ENCODE measurements at places on chromosomes 5 and 9.

DNA sequence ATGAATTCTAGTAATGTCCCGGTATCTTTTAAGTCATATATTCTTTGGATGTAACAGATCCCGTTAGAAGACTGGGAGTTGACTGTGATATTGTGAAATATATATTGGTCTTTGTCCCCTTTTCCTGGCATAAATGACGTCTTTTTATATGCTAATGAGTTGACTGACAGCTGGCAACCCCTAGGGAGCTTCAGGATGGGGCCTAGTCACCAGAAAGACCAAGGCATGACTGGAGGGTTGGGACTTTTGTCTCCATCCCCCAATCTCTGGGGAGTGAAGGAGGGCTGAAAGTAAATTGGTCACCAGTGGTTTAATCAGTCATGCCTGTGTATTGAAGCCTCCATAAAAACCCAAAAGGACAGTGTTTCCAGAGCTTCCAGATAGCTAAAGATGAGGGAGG, 241.6 kb downstream of the PJA2 start:
- no peak for DNase-seq

DNA sequence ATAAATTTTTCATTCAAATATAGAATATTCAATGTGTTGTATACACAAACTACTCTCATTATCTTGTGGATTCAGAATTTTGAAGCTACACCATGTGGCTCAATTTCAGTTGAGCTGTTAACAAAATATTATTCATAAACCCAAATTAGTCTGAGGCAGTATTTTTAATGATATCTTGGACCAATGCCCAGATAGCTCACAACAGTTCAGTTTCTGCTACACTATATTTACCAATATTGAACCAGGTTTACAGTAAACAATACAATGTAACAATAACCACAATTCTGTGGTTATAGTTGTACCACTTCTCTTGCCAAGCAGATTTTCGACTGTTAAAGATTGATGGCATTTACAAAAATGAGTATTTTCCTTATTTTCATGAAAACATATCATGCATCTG, 99.9 kb downstream of the SSBP2 start:
- no peak for DNase-seq

DNA sequence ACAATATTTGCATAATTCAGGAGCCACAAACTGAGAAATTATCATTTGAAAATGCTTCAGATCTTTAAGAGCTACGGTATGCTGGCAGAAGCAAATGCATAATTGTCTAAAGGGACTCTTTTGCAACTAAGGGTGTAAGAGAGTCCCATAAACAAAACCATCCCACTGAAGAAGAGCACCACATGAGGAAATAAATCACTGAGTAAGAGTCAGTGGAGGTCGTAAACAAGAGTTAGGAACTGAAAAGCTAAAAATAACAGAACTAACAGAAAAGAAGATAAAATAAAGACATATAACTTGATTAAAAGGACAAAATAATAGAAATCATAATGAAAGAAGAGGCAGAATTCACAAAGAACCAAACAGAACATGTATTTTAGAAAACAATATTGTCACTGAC, 3.5 kb upstream of the SMC2 start:
- DNase-seq, result no peak

DNA sequence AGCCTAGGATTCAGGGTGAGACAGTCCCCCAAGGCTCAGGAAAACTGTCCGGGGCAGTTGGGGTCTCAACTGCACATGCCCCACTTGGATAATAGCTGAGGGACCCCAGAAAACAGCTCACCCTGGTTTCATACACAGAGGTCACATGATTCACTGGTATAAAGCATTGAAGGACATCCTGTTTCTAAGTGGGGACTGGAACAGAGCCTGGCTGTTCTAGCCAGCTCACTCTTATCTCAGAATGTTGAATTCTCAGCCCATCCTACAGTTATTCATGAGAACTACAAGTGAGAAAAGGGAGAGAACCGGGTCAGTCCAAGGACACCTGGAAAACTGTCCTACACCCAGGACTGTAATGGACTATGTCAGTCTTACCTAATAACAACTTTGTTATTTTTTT, 170.9 kb downstream of the FGF1 start:
- no peak for DNase-seq

DNA sequence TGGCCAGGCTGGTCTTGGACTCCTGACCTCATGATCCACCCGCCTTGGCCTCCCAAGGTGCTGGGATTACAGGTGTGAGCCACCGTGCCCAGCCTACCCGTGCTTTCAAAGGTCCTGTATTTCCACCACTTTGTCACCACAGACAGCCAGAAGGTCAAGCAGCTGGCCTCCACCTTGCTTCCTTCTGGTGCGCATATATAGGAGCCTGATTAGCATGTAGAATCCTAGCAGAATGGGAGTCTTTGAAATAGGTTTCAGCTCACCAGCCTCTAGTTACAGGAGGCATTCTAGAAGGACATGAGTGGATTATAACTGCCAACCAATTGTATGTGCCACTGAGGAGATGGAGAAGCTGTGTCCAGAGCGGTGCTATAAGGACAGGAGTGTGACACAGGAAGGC, 18.9 kb downstream of the POLR1E start:
- no peak for DNase-seq

DNA sequence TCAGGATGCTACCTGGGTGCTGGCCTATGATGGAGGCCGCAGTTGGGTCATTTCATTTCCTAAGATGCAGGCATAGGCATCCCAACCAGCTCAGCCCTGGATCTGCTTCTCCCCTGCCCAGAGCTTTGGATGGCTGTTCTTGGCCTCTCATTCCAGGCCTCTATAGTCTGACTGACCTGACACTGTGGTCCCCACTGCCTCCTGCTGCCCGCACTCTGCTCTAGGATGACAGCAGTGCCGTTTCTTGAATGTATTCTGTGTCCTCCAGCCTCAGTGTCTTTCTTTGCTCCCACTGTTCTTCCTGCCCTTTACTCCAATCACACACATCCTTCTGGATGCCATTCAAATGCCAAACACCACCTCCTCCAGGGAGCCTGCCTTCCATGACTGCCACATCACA, 235.7 kb downstream of the HSPA4 start:
- DNase-seq, result no peak

DNA sequence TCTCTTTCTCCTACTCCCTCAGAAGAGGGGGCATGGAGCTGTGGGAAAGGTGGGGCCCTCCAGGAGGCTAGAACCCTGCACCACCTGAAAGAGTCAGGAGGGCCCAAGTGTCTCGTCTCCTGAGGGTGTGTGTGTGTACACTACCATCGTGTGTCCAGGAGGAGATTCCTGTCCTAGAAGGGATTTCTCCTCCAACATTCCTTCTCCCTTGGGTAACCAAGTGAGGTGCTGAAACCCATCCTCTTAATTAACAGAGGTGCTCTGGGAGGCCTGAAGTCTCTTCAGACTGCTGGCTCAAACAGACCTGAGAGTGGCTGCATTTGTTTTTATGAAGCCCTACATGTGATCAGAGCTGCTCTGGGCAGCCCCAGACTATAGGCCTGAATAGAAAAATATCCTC, 61.1 kb upstream of the FAM169A start:
- DNase-seq, result no peak

- DNase-seq, result no peak
Observed at GRCh38 chr9:19510907-19511306, 102.1 kb downstream of the ACER2 start.

- no peak for DNase-seq
Observed at GRCh38 chr9:136103651-136104487, 8.8 kb upstream of the NACC2 start.
